ENCODE measurements at places on chromosomes 5 and 9. TPM values are rescaled to one million over a fixed set of nuclear protein-coding genes. Genes with fewer than 3 reads are reported as not detected.

DNA sequence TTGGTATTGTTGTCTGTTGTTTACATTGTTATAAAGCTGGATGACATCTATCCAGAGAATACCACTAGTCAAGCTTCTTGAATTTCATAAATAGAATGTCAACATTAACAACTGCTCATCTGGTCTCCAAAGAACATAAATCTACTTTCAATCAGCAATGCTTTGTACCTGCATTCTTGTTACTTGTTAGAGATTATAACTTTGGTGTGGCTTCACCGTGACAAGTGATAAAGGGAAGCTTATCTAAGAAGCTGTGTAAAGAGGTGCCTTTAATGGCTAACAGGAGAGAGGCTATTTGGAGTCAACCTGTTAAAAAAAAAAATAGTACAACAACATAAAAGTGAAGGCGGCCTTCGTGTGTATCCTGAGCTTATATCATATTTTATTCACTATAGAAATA, 41.8 kb downstream of the MUSK start:
- no peak for DNase-seq

DNA sequence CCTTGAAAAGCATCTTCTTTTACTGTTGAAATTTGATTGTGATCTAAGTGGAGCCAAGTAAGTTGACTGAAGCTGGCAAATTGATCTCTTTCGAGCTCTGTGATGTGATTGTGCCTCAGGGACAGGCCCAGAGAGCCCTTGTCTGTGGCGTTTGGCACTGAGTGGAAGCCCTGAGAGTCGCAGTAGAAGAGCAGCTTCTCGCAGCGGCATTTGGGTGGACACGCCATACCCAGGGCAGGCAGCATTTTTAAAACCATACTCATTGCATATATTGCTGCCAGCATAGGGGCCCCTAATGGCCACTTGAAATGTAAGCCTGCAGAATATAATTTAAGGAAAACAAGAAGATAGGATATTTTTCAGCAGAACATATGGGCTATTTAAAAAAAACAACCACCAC, 894 bp downstream of the LRRTM2 start:
- DNase-seq = no peak

Gene SOWAHA
- not detected for total RNA-seq

Gene DBH
- total RNA-seq = not detected

- DNase-seq = no peak
Observed at GRCh38 chr5:133881576-133882388, 86.6 kb downstream of the C5orf15 start.

GRCh38 chr5:93941897-93942296, 200.5 kb upstream of the POU5F2 start:
- DNase-seq = no peak
